AG09309 (cell line): ENCODE measurements at places on chromosomes 11 and 22.

DNA sequence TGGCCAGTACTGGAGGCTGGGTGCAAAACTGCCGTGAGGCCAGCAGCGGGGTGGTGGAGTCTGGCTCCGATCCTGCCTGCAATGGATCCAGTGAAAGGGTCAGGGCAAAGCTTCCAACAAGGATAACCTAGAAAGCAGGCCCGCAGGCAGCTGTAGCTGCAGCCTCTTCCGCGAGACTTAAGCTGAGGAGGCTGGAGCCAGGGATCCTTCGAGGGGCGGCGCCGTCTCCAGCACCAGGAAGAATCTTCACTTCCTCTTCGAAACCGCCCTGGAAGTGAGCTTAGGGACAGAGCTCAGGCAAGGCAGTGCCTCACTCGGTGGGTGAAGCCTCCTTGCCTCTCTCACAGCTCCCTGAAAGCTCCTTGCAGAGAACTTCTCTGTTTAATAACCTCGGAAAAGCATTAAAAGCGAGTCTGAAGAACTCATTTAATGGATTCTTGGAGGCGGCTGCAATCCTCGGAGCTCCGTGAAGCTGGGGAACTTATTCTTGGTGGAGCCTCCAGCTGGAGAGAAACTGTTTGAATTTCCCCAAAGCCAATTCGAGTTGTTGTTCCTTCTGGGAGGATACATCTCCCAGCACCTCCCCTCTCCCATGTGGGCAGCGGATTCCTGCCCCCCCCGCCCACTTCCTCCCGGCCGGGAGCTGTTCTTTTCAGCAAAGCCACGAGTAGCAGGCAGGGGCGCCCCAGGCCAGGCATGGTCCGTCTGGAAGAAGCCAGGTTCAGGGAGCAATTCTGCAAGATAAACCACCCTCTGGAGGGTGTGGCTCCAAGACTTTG, 169.9 kb downstream of the CTTN start:
- DNase-seq: no peak

GRCh38 chr11:18749681-18750319, 23.8 kb upstream of the IGSF22 start:
- DNase-seq: peak; percentile 21

- DNase-seq: no peak
Observed at GRCh38 chr22:25729016-25729995, 12.7 kb upstream of the MYO18B start.

GRCh38 chr11:104332110-104332509, 168.2 kb upstream of the PDGFD start:
- DNase-seq: no peak

GRCh38 chr11:92829121-92829520, 140.3 kb upstream of the MTNR1B start:
- no peak for DNase-seq
